Calu3 (cell line): ENCODE measurements at places on chromosomes 7 and 10. TPM values are rescaled to one million over a fixed set of nuclear protein-coding genes. Genes with fewer than 3 reads are reported as not detected.

HPSE2 gene
- total RNA-seq = not detected in 2 replicates

MRPS33 gene
- 54.6 and 60.3 TPM in 2 replicates for total RNA-seq

DKK1 gene
- 122 and 145 TPM in 2 replicates for total RNA-seq

DNA sequence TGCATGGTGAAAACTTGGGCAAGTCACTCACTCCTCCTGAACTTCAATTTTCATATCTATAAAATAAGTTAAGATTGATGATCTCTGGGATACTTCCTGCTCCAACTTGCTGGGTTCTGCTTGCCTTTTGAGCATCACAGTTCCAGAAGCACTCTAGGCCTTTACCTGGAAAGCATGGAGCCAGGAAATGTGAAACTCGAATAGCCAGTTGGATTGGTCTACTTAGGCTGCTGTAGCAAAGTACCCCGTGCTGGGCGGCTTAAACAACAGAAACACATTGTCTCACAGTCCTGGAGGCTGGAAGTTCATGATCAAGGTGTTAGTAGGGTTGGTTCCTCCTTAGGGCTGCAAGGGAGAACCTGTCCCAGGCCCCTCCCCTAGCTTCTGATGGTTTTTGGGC lies 64.5 kb downstream of the NAMPT start:
- no peak for DNase-seq

DNA sequence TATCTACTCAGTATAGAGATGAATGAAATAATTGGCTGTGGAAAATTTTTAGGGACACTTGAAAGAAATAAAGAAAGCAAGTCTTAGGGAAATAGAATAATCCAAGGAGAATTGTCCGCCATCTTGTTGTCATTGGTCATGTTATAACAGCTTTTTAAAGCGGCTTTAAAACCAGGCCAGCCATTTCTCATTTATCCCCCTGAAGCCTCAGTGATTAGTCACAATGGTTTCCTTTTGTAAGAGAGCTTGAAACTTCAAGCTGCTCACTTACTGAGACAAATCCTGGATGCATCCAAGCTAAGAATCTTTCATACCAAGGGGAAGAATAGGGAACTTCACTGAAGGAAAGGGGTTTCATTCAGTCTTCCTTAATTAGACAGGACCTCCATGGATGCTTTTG lies 67.9 kb downstream of the SGCE start:
- no peak for DNase-seq

DNA sequence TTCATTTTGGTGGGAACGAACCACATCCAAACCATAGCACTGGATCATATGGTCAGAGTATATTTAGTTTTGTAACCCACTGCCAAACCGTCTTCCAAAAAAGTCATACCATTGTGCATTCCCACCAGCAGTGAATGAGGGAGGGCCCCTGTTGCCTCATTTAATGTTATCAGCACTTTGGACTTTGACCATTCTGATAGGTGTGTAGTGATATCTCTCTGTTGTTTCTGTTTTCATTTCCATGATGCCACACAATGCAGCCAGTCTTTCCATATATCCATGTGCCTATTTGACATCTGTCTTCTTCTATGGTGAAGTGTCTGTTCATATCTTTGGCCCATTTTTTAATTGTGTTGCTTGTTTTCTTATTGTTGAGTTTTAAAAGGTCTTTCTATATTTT lies 105.0 kb upstream of the PPP2R2D start:
- DNase-seq = no peak

GRCh38 chr10:124079864-124080263 lies 13.5 kb downstream of the CHST15 start:
- DNase-seq = no peak

GRCh38 chr10:32987172-32987571 lies 29.1 kb upstream of the ITGB1 start:
- no peak for DNase-seq

GRCh38 chr7:8436965-8437364 lies 3.6 kb downstream of the NXPH1 start:
- peak; percentile 92 for DNase-seq

DNA sequence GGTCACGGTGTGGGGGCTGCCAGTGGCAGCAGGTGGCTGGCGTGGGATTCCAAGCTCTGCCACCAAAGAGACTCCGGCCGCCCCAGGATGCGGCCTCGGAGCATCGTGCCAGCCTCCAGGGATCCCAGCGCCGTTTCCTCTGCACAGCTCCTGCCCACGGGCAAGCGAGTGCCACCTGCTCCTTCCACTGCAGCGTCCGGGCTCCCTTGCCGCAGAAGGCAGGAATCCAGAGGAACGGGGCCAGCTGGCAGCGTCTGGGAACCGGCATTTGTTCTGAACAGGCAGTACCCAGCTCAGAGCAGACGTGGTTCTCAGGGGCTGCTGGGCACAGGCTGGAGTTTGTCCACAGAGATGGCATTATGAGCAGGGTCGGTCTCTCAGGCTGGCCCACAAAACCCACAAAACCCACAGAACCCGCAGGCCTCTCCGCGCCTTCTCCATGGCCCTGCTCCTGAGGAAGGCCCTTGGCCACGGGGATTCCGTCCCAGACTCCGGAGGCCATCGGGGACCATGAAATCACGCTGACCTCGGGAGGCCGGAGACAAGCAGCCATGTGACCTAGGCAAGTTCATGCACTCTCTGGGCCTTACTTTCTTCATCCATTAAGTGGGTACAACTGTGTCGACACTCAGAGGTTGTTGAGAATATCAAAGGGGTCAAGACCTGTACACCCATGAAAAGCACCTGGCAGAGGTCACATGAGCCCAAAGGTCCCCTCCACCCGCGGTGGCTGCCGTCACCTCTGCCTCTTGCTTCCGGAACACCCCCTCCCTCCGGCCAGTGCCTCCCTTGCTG lies 72.1 kb upstream of the TNRC18 start:
- no peak for DNase-seq

DNA sequence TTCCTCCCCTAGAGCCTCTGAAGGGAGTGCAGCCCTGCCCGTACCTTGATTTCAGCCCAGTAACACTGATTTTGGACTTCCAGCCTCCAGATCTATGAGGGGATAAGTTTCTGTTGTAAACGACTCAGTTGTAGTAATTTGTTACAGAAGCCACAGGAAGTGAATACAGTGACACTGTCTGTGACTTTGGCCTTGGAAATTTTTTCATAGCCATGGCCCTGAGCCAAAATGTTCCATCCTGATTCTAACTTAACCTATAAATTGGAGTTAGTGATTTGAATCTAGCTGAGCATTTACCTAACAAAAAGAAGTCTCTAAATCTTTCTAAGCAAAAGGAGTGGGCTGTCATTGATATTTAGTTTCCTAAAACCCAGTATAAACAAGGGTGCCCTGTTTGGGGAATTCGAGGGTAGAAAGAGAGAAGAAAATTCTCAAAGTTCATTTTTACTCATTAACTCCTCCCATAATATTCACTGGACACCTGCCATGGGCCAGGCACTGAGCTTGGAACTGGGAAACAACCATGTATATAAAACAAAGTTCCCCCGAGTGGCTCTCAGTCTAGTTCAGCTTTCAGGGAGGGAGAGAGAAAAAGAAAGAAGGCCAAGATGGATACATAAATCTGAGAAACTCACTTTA lies 162.3 kb downstream of the SKIDA1 start:
- DNase-seq = no peak

ADARB2 gene
- total RNA-seq = not detected in 2 replicates

DNA sequence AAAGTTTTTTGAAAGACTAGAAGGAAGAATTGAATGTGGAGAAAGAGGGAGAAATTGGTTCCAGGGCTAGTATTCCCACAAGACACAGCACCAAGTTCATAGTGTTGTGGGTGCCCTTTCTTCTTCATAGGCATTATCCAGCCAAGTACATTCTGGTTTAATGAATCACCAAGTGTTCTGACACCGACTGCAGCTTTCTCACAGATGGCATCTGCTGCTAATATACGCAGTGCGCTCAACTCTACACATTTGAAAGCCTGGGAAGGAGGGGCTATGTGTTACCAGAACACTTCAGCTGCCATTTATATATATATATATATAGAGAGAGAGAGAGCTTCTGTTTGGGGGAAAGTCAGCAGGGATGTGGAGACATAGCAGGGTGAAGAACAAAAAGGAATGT lies 1168.4 kb downstream of the GATA3 start:
- DNase-seq = no peak

- no peak for DNase-seq
These were observed 110.1 kb downstream of the CDK14 start for GRCh38 chr7:90706072-90706716.

- DNase-seq = no peak
These were observed 75.2 kb downstream of the TNS3 start for GRCh38 chr7:47506382-47507339.

DNA sequence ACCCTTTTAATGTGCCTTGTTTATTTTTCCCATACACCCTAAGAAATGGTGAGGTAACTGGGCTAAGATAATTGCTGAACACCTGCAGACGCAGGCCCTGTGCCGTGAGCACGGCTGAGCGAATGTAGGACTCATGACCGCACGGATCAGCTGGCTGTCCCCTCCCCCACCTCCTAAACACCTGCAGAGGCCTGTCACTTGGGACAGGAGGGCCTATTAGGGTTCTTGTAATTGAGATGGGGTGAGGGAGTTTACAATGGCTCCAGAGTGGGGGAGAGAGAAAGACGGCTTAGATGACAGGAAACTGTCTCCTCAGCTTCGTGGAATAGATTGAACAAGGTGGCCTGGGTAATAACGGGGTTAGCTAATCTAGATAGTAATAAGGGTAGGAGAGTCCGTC lies 291.7 kb upstream of the HABP2 start:
- no peak for DNase-seq

DNA sequence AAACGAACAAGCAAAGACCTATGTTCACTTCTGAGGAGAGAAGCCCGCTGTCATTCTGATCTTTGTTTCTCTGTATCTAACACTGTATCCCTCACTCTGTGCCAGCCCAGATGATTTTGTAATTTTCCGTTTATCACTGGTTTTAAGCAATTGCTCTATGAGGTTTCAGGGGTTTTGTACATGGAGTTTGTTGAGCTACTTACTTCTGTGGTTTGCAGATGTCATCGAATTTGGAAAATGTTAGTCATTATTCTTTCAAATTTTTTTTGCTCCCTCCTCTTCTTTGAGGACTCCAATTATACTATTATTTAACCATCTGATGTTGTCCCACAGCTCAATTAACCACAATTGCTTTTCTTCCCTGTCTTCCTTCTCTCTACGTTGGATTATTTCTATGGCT lies 650.9 kb upstream of the IGFBP3 start:
- DNase-seq = no peak

CD36 gene
- total RNA-seq = not detected in 2 replicates

DNA sequence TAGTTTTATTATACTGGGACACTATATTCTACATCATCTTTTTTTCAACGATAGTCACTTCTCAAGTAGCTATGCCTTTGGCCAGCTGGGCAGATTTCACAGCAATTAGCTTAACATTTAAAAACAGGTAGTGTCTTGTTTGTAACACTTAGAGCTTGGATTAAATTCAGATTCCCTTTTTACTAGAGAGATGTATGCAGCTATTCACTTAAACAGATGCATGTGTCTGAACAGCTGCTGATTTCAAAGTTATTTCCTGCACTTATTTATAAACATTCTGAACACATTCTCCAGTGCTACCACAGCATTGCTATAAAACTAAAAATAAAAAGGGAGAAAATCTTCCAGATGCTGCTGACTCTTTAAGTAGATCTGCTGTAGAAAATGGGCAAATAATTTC lies 637.2 kb downstream of the POM121L12 start:
- DNase-seq = no peak

GRCh38 chr7:55409482-55410225 lies 44.5 kb downstream of the LANCL2 start:
- DNase-seq = no peak

FGFR2 gene
- 53.6 and 57.9 TPM in 2 replicates for total RNA-seq

DNA sequence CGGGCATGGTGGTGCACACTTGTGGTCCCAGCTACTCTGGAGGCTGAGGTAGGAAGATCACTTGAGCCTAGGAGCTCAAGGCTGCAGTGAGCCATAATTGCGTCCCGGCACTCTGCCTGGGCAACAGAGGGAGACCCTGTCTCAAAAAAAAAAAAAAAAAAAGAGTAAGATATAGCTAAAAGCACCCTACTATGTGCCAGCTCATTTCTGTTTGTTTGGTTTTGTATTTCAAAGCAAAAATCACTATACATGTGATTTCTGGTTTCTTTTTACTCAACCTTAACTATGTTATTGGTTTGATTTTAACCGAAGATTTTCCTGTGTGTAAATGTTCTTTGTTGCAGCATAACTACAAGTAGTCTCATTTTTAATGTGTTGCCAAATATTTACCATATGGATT lies 66.5 kb upstream of the RSBN1L start:
- no peak for DNase-seq

SPACDR gene
- total RNA-seq = 4.5 and 9.1 TPM in 2 replicates

DNA sequence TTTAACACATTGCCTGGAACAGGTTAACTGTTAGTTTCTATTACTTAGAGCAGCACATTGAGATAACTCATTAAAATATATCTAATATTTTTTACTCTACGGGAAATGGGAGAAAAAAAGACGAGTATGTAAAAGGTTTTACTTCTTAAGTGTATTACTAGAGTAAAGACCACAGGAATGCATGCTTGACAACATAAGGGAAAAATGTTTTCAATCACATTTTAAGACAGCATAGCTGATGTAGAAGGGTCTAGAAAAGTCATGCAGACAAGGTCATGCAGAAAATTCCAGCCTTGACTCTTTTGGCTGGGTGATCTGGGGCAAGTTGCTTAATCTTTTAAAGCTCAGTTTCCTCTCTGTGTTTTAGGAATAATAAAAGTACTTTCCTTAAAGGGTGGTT lies 806.2 kb downstream of the CNTNAP2 start:
- no peak for DNase-seq

DNA sequence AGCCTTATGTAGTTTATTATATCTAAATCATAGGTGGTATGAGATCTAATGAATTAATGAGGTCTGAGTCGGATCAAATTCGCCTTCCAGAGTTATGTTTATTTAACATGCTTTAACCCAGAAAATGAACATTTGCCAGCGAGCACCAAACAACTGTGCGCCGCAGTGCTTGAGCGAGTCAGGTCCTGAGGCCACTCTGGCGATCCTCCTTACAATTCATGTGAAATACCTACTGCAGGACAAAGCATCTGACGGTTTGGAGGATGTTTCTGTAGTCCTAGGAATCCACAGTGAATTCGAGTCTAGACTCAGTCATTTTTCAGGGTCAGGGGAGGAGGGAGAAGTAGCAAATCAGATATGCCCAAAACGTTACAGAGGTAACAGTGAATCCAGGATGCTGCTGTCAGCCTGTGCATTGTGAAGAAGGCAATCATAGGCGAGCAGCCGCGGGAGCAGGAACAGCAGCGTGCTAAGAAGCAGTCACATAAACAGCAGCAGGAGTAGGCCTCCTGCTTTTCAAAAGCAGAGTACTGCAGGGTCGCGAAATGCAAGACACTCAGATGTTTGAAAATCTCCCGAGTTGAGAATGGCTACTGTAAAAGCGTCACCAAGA lies 120.2 kb downstream of the CACNB2 start:
- DNase-seq = no peak

GRCh38 chr7:141001122-141001521 lies 13.6 kb downstream of the MRPS33 start:
- no peak for DNase-seq

- peak; percentile 64 for DNase-seq
These were observed 139.2 kb downstream of the ETV1 start for GRCh38 chr7:13850185-13850752.

PRPS1L1 gene
- total RNA-seq = not detected in 2 replicates

CALML3 gene
- total RNA-seq = not detected in 2 replicates
